ENCODE measurements at places on chromosomes 7 and 10.

- no peak for DNase-seq
These were observed 109.8 kb upstream of the WDR11 start for GRCh38 chr10:120741396-120741795.

DNA sequence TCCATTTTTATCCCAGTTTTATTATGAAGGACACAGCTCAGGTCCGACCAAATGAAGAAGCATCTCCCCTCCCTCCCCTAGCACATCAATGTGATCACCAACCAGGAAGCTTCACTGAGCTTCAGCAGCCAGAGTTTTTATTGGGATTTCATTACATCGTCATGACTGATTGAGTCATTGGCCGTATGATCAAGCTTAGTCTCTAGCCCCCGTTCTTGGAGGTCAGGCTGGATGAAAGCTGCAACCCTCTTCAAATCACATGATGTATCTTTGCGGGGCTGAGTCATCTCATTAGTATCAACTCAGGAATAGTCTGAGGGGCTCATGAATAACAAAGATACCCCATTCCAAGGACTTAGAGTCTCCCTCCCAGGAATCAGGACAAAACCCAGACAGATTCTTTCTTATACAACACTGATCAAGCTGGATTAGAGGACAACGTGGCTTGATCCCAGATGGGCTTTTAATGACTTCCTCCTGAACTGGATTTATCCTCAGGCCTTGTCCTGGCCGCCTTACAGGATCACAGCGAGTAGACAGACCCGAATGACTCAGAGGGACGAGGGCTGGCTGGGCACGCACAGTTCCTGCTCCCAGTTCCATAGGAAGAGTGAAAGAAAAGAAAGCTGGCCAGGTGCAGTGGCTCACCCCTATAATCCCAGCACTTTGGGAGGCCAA is 14.5 kb downstream of the LIMK1 start:
- DNase-seq = no peak

- no peak for DNase-seq
These were observed 231.9 kb upstream of the PPP2R2D start for GRCh38 chr10:131668903-131669302.

DNA sequence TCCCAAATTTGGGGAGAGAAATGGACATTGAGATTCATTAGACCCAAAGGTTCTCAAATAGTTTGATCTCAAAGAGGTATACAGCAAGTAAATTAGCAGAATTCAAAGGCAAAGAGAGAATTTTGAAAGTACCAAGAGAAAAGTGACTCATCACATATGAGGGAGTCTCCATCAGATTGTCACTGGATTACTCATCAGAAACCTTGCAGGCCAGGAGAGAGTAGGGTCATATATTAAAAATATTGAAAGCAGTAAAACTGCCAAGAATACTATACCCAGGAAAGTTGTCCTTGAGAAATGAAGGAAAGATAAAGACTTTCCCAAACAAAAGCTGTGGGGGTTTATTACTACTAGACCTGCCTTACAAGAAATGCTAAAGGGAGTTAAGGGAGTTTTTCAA is 140.6 kb downstream of the TMEM168 start:
- DNase-seq = no peak

DNA sequence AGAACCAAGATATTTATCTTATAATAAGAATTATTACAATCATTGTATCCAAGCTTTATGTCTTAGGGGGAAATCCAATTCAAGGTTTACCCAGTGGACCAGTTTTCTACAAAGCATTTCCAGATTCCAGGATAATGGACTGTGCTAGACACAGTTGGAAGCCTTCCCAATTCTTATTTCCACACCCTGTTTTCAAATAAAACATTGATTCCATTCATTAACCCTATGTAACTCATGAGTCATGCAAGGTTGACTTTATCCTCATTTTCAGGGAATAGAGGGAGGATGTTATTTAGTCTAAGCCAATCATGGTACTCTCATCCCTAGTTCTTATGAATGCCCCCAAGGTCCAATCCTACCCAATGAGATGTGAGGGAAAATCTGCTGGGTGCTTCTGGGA is 145.7 kb downstream of the RNLS start:
- no peak for DNase-seq

DNA sequence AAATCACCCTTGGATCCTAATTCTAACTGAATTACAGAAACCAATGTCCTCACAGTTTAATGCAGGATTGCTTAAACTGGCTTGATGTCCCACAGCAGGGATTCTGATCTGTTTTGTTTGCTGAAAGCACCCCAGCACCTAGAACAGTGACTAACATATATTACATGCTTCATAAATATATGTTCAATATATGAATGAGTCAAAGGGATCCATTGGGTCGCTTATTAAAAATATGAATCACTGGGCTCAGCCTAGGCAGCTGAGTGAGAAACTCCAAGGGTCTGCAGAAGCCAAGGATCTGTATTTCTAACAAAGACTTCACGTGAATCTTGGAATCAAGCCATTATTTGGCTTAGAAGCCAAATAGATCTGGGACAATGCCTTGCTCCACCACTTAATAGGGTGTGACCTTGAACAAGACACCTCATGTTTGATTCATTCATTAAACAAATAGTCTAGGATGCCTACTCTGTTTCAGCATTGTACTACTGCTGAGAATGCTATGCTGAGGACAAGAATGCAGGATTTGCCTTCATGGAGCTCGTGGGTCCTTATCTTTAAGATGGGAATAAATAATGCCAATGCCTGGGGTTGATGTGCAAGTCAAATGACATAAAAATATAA is 103.4 kb upstream of the DLX6 start:
- DNase-seq = no peak

- DNase-seq = no peak
These were observed 25.3 kb downstream of the MAP3K8 start for GRCh38 chr10:30459283-30459682.

GRCh38 chr10:34299105-34299611 is 515.9 kb downstream of the PARD3 start:
- DNase-seq = no peak

DNA sequence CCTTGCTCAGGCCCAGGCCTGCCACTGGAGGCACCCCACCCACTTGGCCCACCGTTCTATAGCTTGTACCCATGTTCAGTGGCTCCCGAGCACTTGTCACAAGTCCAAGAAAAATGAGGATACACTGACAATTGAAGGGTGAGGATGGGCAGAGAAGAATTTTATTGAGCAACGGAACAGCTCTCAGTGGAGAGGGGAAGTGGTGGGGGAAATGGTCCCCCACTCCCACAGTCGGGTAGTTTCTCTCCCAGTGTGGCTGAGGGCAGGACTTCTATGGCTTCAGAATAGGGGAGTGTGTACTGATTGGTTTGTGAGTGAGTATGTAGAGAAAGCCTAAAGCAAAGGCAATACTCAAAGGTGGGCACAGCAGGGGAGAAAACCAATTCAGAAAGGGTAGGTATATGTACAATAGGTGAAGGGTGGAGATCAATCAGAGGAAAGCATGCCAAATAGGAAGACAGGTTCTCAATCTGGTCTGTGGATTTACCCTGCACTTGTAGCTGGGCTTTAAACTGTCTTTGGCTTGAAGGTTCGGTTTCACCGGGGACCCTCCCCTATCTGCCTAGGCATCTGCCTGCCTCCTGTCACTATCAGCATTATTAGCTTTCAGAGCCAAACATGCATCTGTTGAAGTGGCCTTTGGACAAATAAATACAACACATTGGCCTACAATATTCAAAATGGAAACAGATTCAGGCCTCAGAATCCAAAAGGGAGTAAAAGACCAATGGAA is 8.9 kb upstream of the TSPAN13 start:
- DNase-seq = no peak

DNA sequence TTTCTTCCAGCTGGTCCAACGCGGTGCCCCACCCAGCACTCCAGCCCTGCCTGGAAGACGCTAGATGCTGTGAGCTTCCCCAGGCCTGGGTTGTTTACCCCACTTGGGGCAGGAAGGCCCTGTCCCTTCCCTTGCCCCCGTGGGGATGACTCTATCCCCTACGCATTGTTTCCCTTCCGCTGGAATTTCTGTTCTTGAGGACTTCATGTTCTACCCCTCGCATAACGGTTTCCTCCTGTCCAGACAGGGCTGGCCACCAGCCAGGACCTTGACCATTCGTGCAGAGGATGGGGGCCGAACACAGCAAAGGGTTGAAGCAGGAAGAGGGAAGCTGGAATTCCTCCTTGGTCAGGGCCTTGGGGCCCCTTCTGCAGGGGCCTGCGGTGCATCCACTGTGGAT is 14.7 kb upstream of the SERPINE1 start:
- no peak for DNase-seq

Data from stimulated activated CD4-positive, alpha-beta T cell treated with anti-CD3 and anti-CD28 coated beads, Interleukin-4, amount 100 ng/mL, for 1 hour (primary cell).